Activated naive CD4-positive, alpha-beta T cell treated with anti-CD3 and anti-CD28 coated beads for 36 hours (primary cell): ENCODE measurements at places on chromosomes 6 and 20.

DNA sequence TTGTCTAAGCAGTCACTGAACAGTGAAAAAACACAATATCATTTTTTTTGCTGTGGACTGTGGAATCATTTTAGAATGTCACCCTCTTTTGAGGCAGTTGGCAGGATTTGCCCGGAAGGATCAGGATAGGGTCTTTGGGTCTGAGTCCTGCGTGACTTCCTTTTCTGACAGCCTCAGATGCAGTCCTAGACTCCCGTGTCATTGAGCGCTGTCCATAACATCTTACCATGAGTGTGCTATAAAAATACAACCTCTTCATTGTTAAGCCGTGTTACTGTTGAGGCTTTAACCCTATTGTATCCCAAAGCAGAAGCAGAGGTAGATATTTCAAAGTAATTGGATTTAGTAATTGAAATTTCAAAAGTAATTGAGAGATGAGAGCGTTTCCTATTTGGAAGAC, 30.6 kb downstream of the ARID1B start:
- H3K27ac ChIP-seq = no peak overlapping the region
- no peak overlapping the region for H3K4me3 ChIP-seq
- H3K36me3 ChIP-seq = peaks cover 4% of the 10 kb centered on the region
- DNase-seq = no peak
- H3K4me1 ChIP-seq = peaks cover 85% of the 10 kb centered on the region

- no peaks in the 10 kb centered on the region for H3K27me3 ChIP-seq
- H3K27ac ChIP-seq = no peak overlapping the region
- no peaks in the 10 kb centered on the region for H3K4me1 ChIP-seq
- no peak for DNase-seq
- H3K4me3 ChIP-seq = no peak overlapping the region
Observed at GRCh38 chr6:21751608-21752007, 158.1 kb downstream of the SOX4 start.

DNA sequence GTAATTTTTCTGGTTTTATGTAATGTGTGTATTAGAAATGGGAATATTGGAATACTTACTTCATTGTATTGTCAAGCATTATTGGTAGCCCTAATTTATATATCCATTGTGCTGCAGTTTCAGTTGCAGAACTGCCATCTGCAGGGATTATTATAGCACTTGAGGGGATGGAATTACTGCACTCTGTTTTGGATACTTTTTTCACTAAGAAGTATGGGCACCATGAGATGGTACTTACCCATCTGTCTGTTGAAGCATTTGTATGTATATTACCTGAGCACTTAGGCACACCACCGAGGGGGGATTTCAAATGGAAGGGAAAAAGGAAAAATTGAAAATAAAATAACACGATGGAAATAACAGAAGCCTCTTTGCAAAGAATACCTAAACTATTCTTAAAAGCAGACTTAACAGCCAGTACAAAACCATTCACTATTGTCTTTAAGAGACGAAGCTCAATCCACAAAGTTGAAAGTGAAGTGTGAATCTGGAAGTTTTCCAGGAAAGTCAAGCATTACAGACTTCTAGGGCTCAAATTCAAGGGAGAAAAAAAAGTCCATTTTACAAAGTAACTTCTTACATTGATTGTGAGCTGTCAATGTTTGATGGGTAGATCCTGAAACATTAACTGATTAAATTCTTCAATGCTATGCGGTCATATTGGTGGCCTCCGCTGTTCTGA, 318.7 kb downstream of the SOX4 start:
- H3K36me3 ChIP-seq = no peaks in the 10 kb centered on the region
- H3K27ac ChIP-seq = no peak overlapping the region
- no peak overlapping the region for H3K4me3 ChIP-seq
- DNase-seq = no peak

DNA sequence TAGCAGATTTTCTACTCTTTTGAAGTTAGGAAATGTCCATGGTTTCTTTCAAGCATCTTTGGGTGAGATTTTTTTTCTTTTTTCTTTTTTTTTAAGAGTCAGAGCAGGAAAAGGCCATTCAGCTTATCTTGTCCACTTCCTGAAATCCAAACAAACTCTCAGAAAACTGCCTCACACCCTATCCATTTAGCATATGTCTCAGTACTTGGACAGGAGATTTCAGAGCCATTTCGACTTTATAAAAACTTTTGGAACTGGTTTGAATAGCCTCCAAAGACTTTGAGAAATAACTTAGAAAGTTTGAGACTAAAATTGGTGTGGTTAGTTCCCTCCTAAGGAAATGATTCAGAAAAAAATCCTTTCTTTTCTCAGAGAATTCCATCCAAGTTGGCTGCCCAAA, 125.1 kb downstream of the MYLK4 start:
- no peak overlapping the region for H3K27ac ChIP-seq
- H3K4me3 ChIP-seq = no peak overlapping the region
- no peak for DNase-seq
- H3K27me3 ChIP-seq = peaks cover 2% of the 10 kb centered on the region

GRCh38 chr20:24978513-24978912, 14.0 kb downstream of the APMAP start:
- H3K36me3 ChIP-seq = peaks cover 77% of the 10 kb centered on the region
- no peak overlapping the region for H3K27ac ChIP-seq
- H3K27me3 ChIP-seq = no peaks in the 10 kb centered on the region
- no peak for DNase-seq
- peaks cover 5% of the 10 kb centered on the region for H3K4me1 ChIP-seq
- H3K4me3 ChIP-seq = no peak overlapping the region

GRCh38 chr6:1993042-1993441, 252.4 kb downstream of the GMDS start:
- peaks cover 9% of the 10 kb centered on the region for H3K4me1 ChIP-seq
- no peak overlapping the region for H3K4me3 ChIP-seq
- peaks cover 14% of the 10 kb centered on the region for H3K36me3 ChIP-seq
- H3K27me3 ChIP-seq = no peaks in the 10 kb centered on the region
- DNase-seq = no peak

DNA sequence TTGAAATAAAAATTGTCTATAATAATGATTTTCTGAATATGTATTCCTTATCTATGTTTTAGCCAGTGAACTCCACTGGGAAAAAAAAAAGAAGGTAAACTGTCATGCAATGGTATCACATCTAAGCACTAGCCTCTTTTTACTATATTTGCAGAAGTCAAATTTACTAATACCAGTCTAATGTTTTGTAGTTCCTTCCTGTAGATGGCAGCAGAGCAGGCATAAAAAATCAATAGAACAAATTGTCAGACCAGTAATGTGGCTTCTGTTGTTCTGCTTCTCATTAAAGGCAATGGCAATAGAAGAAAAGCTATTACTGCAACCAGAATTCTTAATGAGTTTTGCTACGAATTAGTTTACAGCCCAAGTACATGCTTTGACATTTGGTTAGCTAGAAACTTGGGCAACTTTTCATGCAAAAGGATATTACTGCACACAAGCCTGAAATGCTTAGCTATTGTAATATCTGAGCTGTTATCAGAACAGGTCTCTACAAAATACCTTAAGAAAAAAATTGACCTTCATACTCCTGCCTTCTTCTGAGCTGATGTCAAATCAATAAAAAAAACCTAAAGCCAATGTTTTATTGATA, 476.9 kb downstream of the KHDRBS2 start:
- no peaks in the 10 kb centered on the region for H3K27me3 ChIP-seq
- no peaks in the 10 kb centered on the region for H3K36me3 ChIP-seq
- DNase-seq = no peak
- H3K4me3 ChIP-seq = no peak overlapping the region
- no peak overlapping the region for H3K27ac ChIP-seq

DNA sequence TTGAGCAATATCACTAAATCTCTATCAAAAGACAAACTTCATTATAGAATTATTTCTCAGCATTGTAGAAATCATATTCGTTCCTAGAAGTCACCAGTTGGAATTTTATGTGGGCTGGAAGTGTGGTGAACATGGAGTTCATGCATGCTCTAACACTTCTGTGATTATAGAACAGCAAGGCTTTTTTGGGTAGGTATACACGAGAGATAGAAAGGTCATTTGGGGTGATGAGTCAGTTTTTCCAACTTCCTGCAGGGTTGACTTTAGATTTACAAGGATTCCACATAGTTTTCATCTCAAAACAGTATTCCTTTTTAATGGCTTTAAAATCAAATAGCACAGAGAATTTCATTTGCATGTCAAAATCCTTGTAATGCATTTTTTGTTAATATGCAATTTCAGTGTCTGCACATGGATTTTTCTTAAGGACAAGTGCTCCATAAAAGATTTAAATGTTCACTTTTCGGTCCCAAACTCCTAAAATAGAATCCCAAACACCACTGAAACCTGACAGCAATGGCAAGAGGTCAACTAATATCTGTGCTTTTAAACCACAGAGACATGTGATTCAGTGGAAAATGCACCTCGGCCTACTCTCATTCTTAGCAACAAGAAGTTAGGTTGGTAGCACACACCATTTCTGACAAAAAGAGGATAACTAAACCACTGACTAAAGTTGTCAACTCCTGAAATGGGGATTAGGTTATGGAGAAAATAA, 211.0 kb downstream of the MOXD1 start:
- H3K4me3 ChIP-seq = no peak overlapping the region
- DNase-seq = no peak
- H3K4me1 ChIP-seq = no peaks in the 10 kb centered on the region
- H3K36me3 ChIP-seq = no peaks in the 10 kb centered on the region
- H3K27ac ChIP-seq = no peak overlapping the region
- H3K27me3 ChIP-seq = no peaks in the 10 kb centered on the region

- H3K27ac ChIP-seq = no peak overlapping the region
- H3K4me3 ChIP-seq = no peak overlapping the region
- DNase-seq = no peak
- H3K27me3 ChIP-seq = peaks cover 2% of the 10 kb centered on the region
Observed at GRCh38 chr6:90646940-90647339, 60.1 kb upstream of the MAP3K7 start.

GRCh38 chr6:125853168-125853567, 62.4 kb downstream of the NCOA7 start:
- no peak overlapping the region for H3K4me3 ChIP-seq
- H3K27me3 ChIP-seq = no peaks in the 10 kb centered on the region
- no peak for DNase-seq
- H3K36me3 ChIP-seq = peaks cover 7% of the 10 kb centered on the region
- H3K4me1 ChIP-seq = peaks cover 4% of the 10 kb centered on the region

GRCh38 chr6:54130179-54130578, 18.9 kb downstream of the MLIP start:
- H3K27ac ChIP-seq = no peak overlapping the region
- H3K4me3 ChIP-seq = no peak overlapping the region
- no peaks in the 10 kb centered on the region for H3K27me3 ChIP-seq
- H3K36me3 ChIP-seq = no peaks in the 10 kb centered on the region
- no peak for DNase-seq

DNA sequence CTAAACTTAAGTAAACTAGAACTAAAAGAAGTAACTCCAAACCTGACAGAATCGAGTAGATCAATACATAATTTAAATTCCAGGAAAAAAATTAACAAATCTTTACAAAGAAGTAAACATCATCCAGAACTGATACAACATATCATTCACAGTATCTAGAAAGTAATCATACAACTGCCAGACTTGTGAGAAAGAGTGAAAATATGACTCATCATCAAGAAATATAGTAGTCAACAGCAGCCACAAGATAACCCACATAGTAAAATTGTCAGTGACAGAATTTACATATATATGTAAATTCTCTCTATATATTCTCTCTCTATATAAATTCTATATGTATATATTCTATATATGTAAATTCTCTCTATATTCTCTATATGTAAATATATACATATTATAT, 242.8 kb upstream of the RGS17 start:
- no peak for DNase-seq
- H3K27me3 ChIP-seq = peaks cover 3% of the 10 kb centered on the region
- no peak overlapping the region for H3K4me3 ChIP-seq
- no peak overlapping the region for H3K27ac ChIP-seq
- H3K36me3 ChIP-seq = no peaks in the 10 kb centered on the region
